ENCODE measurements at places on chromosomes 7 and 10.
A peak's percentile ranks its signal among the peaks of the same experiment; 100 is the strongest.

GRCh38 chr10:1560535-1561192, 176.7 kb downstream of the ADARB2 start:
- peak; percentile 4 for DNase-seq

DNA sequence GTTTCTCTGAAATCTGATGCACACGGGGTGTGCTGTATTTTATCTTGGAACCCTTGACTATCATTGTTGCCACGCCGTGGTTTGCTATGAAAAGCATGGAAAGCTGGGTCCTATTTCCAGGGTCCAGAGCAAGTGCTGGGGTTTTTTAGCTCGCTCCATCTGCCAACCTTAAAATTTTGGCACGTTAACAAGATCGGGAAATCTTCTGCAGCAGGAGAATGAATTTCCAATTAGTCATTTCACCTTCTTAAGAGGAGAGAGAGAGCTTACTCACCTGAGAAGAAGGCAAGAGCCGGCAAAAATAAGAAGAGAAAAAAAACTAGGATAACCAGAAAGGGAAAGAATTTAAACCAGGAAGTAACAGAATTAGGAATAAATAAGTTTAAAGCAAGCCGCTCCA, 223.6 kb upstream of the CELF2 start:
- DNase-seq, result no peak

DNA sequence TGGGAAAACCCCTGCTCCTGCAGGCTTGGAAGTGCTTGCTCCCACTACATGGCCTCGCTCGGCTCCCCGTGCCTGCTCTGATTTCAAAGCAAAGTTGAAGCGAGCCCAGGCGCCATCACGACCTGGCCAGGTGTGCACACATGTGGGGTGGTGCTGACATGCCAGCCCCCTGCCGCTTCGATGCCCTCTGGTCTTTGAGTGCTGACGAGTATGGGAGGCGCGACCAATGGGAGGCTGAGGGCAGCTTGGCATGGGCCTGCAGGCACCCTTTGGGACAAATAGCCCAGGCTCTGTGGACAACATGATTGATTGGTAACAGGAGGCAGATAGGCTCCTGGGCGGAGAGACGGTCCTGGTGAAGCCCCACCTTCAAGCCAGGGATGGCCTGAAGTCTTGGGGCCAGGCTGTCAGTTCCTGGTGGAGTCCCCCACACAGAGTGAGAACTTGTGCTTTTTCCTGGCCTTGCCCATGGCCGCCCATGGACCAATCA, 252.4 kb upstream of the SEMA3A start:
- no peak for DNase-seq

- DNase-seq, result no peak
Observed at GRCh38 chr10:612696-613095, 76.8 kb downstream of the DIP2C start.

- no peak for DNase-seq
Observed at GRCh38 chr10:100489396-100489795, 26.6 kb downstream of the WNT8B start.

DNA sequence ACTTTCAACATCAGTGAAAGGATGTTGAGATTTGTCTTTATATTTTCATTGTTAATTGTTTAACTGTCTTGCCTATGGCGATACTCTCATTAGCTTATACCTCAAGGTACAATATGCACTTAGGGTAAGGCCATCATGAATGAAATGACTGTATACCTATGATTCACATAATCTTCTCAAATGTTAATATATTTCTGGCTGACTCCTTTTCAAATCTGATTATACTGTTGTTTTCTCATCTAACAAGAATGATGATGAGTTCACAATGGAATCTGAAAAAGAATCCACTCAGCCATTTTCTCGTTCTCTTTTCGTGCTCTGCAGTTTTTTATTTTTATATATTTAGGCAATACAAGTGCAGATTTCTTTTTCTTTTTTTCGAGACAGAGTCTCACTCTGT, 159.1 kb downstream of the ARHGAP12 start:
- DNase-seq, result no peak

GRCh38 chr7:121369462-121369861, 26.6 kb downstream of the FAM3C start:
- DNase-seq, result peak; percentile 71

DNA sequence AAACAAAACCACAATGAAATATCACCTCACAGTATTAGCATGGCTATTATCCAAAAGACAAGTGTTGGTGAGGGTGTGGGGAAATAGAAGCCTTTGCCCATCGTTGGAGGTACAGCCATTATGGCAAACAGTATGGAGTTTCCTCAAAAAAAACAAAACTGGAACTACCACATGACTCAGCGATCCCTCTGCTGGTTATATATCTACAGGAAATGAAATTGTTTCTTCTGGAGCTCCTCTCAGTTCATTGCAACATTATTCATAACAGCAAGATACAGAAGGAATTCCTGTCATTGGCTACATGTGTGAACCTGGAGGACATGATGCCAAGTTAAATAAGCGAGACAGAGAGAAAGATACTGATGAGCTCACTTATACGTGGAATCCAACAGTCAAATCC, 2.4 kb upstream of the UBE3C start:
- peak; percentile 52 for DNase-seq

DNA sequence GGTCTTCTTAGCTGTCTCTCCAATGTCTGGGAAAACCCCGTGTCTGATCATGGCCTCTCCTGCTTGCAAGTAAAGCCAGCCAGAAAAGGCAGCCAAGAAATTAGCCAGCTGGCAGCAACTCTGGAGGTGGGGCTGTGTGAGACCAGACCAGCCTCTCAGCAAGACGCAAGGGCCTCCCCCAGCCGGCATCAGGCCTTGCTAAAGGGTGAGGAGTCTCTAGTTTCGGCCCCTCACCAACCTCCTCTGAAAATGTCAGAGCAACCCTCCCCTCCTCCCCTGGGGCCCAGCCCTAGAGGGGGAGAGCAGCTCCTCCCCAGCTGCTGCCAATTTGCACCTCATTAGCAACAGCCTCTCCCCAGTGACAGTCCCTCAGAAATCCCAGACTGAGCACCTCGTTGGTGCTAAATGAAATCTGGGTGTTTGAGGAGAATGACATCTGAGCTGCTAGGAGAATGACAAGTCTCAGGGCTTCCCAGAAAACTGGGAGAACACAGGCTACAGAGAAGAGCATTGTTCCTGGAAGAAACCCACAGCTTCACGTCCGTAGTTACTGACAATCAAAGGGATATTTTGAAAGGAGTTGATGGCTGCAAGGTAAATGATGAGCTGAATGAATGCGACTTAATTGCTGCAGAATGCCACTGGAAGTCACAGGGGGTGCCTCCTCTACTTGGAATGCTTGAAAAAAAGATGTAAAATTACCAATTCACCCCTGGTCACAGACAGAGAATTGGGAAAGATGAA, 25.9 kb downstream of the DGKI start:
- peak; percentile 96 for DNase-seq

DNA sequence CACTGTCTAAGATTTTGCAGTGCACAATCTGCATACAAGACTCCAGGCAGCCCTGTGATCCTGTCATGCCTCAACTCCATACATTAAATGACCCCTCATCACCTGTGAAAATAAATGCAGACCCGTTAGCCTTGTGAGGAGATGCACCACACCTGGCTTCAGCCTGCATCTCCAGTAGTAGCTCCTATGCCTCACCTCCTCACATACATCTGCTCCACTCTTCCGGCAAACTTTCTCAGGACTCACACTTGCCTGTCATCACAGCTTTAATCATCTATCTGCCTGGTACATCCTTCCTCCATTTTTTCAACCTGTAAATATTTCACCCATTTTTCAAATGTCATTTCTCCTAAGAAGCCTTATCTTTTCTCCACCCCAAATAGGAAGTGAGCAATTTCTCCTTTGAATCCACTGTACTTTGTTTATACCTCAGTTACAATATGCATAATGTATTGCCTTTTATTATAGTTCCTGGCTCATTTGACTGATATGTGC, 39.3 kb upstream of the ABCB5 start:
- no peak for DNase-seq

GRCh38 chr7:23380961-23381360, 81.8 kb downstream of the MALSU1 start:
- no peak for DNase-seq

GRCh38 chr10:127614484-127615017, 65.4 kb downstream of the NPS start:
- no peak for DNase-seq

DNA sequence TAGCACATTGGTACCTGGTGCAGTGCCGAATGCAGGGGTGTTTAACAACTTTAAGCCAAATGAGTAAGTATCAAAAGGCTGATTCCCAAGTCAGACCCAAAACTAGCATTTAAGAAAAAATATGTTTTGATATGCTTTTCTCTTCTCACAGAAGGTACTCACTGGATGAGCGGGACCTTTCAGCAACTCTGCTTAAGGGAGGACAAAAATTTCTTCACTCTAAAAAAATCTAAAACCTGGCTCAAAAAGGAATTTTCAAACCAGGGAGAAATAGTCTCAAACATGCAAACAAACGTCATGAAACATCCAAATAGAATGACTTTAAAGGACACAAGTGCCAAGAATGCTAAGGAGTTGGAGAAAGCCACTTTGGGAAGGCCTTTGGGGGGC, 962.1 kb downstream of the KCNMA1 start:
- peak; percentile 18 for DNase-seq

DNA sequence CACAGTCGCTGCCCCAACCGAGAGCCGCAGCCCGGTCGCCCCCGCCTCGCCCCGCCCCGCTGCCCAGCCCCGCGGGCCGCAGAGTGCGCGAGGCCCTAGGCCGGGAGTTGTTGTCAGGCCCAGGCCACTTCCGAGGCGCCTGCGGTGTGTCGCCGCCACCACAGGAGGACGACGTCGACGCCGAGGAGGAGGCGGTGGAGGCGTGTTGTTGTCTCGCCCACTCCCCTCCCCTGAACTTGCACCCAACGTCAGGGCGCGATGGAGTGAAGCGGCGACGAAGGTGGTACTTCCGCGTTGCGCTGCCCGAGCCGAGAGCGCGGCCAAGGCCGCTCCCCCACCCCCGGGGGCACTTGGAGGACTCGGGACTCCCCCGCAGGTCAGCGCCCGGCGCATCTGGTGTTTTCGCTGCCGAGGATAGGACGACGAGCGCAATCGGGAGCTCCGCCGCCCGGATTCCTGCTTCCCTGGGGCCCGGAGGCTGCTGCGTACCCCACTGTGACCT, at the start of gene CDK13:
Gene CDK13 (plus strand): TSS at position 286 of the 502 bp plus-strand sequence. CDS start 386 bp downstream, outside the sequence.
- peak; percentile 85 for DNase-seq

DNA sequence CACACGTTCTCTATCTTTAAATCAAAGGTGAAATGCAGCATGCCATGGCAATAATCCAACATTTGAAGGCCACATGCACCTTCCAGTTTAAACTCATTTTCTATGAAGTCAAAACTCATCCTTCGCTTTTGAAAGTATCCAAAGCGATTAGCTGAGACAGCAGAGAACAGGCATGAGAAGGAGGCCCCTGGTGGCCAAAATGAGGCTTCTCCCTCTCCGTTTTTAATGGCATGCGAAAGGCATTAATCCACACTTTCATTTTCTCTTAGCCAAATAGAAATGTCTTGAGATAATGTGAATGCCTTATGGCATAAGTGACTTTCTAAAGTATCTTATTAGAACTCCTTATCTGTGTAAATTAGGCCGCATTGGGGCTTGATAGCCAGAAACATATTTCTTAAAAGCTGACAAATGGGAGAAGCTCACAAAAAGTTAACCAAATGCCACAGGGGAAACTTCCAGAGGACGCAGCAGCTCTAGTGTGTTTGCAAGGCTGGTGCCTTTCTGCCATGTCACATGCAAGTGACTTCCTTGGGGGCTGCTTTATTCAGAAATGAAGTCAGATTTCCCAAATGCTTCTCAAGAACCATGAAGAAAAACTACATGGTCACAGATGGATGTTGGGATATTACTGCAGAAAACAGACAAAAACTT, 1189.6 kb downstream of the SORCS1 start:
- DNase-seq, result no peak

GRCh38 chr10:15879058-15879457, 18.8 kb upstream of the MINDY3 start:
- DNase-seq, result peak; percentile 26

GRCh38 chr10:124693801-124694416, 50.3 kb downstream of the FAM53B start:
- no peak for DNase-seq

DNA sequence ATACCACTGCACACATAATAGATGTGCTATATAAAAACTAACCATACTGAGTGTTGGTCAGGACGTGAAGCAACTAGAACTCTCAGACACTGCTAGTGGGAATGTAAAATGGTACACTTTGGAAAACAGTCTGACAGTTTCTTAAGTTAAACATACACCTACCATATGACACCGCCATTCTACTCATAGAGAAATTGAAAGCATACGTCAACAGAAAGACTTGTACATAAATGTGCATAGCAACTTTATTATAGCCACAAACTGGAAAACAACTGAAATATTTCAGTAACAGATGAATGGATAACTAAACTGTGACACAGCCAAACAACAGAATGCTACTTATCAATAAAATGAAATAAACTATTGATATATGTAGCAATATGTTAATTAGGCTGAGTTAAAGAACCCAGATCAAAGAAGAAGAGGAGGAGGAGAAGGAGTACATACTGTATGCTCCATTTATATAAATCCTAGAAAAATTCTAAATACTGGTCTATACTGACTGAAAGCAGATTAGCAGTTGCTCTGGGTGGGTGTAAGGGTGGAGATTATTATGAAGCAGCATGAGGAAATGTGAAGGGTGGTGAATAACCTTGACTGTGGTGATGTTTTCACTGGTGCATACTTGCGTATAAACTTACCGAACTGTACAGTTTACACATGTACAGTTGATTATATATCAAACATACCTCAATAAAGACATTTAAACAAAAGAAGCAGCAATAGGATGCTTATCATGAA, 48.6 kb downstream of the ARHGAP21 start:
- no peak for DNase-seq

- no peak for DNase-seq
Observed at GRCh38 chr10:112467541-112468075, 20.6 kb downstream of the VTI1A start.

GRCh38 chr7:114181280-114181679, 233.3 kb upstream of the FOXP2 start:
- DNase-seq, result no peak

DNA sequence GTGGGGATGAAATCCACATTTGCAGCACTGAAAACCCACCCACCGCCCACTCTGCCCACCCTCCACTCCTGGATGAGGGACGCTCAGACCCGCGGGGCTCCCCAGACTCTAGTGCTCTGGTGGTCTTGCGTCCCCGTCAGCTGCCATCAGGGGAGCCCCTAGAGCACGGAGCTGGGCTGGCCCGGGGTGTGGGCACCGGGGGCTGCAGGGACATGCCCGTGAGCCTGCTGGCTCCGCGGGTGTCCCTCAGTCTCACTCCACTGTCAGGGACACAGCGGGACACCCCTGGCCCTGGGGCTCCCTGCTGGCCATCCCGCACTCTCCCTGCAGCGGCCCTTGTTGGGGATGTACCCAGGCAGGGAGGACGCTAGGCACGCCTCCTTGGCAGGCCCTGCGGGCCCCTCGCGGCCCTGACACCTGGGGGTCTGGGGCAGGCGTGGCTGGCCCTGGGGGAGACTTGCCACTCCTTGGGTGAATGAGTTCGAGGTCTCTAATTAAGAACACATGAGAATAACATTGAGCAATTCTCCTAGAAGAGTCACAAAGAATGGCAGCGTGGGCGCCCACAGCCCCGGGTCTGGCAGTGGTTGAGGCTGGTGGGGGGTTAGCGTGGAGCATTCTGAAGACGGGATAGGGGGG, 64.2 kb downstream of the CFAP46 start:
- no peak for DNase-seq

- DNase-seq, result no peak
Observed at GRCh38 chr10:49389361-49389933, 6.4 kb downstream of the DRGX start.

GRCh38 chr7:111762211-111762610, 199.9 kb upstream of the IMMP2L start:
- no peak for DNase-seq

All from umbilical cord (tissue), 2 donors.